ENCODE measurements at places on chromosomes 4 and X. TPM values are rescaled to one million over a fixed set of nuclear protein-coding genes. Genes with fewer than 3 reads are reported as not detected.

DNA sequence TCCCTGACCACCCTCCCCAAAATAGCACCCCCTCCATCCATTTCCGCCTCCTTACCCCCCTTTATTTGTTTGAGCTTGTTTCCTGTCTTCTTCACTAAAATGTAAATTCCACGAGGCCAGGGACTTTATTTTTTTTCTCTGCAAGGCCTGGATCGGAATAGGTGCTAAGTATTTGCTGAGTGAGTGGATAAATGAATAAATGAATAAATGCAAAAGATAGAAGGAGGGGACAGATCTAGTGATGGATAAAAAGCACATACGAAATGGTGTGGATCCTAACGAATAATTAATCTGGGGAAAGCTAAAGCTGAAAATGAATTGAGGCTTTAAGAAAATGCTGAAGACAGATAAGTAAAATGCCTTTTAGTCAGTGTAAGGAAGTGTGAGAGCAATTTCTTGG lies 12.2 kb downstream of the CETN2 start:
- no peak for DNase-seq

Gene ZNF718
- total RNA-seq: 11.7 TPM

DNA sequence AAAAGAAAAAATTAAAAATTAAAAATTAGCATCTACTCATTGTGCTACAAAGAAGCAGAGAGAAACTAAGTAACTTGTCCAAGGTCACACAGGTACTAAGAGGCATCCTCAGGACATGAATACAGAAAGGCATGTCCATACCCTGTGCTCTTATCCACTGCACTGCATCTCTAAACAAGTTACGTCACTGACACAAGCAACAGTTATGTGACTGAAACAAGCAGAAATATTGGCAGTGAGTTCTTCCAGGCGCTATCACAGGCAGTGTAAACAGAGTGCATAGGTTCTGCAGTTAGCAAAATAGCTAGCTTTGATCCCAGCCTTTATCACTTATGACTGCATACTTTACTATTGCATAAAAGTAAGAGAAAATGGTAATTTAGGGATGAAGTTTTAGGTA lies 7.9 kb downstream of the VEGFC start:
- no peak for DNase-seq

Gene P2RY4
- 1.0 TPM for total RNA-seq

- DNase-seq: no peak
Observed at GRCh38 chr4:86497131-86497530, 97.0 kb upstream of the PTPN13 start.

Gene ERCC6L
- 0.09 TPM for total RNA-seq

Gene CTAG2
- not detected for total RNA-seq

Gene CCKAR
- not detected for total RNA-seq

DNA sequence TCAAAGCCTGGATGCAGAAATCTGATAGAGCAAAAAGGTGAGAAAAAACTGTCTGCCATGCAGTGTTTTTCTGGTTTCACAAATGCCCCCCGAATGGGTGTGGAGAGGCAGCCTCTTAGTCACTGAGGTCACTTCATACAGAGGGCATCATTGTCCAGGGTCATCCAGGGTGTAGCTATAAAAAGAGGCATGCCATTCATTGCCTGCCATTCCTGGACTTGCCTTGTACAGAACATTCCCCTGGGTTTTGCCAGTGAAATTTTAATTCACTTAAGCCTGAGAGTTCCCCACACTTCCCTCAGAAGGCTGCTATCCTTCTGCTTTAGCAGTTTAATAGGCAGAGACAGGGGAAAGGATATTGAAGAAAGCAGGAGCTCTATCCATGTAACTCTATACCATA lies 230.3 kb downstream of the UNC5C start:
- DNase-seq: no peak

DNA sequence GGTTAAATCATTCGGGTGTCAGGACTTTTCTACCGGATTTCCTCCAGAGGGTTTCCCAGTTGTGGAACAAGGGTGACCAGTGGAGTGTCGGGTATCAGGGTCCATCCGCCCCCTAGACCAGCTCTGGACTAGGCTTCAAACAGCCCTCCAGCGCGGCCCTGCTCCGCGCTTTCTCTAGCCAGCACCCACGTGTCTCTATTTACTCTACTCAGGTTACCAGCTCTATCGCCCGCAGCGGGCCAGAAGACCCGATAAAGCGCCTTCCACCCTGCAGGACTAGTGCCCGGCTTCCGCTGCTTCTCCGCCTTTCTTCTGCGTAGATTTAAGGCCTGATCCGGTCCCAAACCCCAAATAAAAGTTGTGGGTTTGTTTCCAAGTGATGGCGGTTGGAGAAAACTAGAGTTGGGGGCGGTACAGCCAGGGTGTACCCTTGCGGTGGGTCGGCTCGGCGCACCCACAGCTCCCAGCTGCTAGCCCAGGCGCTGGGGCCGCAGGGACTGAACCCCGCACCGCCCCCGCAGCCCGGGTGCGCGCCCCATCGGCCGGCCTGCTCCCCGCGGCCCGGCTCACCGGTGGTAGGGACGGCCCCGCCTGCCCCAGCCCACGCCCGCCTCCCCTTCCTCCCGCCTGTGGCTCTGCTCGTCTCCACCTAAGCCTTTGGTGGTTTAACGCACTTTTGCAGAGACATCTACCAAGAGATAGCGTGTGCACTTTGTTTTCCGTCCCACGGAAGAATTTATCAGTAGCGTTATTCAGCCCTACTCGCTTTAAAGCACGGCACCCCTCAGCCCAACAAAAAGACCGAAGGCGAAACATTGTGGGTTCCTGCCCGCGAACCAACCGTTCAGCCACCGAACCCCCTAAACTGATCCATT lies 2.1 kb downstream of the LEF1 start:
- no peak for DNase-seq

Gene PPEF1
- not detected for total RNA-seq

DNA sequence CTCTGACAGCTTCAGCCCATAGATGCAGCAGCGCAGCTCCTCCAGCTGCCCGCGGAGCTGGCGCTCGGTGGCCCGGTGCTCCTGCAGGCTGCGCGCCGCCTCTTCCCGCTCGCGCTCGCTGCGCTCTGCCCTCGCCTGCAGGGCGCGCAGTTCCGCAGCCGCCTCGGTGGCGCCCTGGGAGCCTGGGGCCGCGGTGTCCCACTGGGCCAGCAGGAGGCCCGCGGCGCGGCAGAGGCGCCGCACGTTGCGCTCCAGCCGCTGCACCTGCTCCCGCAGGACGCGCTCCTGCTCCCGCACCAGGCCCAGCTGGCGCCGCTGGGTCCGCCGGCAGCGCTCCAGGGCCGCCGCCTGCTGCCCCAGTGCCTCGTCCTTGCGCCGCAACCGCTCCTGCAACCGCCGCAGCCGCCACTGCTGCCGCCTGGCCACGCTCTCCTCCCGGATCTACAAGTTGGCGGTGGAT lies 10.1 kb downstream of the C4orf50 start:
- no peak for DNase-seq

Gene ELOVL6
- total RNA-seq: 11.6 TPM

Gene CPZ
- 7.0 TPM for total RNA-seq

GRCh38 chr4:40978548-40978947 lies 228.8 kb downstream of the NSUN7 start:
- no peak for DNase-seq

- DNase-seq: no peak
Observed at GRCh38 chr4:22031423-22031822, 82.9 kb upstream of the KCNIP4 start.

Measured in sciatic nerve (tissue), 2 donors.